ENCODE measurements at places on chromosomes 3 and 15.
A peak's percentile ranks its signal among the peaks of the same experiment; 100 is the strongest.

- no peak for DNase-seq
Measured at GRCh38 chr3:196782511-196782910, 42.9 kb downstream of the PAK2 start.

DNA sequence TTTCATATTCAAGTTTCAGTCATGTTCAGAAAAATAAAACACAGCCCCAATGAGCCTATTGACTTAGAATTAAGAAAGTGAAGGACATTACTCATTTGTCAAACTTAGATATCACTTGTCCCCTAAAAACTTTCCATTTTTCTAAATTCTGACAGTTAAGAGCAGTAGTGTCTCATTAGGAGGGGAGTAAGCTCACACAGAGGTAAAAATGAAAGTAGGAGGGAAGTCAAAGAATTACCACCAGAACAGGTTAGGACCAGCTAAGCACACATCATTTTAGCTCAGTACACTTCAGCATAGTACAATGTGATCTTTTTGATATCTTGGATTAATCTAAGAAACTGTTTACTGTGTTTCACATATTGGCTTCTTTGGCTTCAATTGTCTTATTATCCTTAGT is 64.3 kb downstream of the OSTN start:
- DNase-seq: no peak

DNA sequence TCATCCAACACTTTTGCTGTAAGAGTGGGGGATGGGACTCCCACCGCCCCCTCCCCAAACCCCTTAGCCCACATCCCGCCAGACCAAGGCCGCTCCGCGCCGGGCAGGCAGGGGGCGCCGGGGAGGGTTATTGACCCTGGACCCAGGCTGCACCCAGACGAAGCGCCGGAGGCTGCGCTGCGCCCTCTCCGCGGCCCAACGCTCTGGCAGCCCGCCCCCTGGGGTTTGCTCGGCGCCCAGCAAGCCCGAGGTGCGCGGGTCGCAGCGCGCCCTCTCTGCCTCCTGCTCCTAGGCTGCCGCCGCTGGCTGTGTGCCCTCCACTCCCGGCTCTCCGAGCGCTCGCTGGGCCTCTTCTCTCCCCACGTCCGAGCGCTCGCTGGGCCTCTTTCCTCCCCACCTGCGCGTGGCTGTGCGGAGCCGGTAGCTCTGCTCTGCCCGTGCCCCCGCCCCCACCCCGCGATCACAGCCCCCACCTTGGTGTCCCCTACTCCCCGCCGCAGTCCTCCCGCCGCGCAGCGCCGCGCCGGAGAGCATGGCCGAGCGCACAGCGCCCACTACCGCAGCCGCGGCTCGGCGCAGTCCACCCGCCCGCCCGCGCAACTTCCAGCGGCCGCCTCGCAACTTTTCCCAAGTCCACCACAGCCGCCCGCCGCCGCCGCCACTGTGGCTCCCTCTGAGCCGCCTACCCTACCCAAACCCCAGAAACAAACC is 1.2 kb downstream of the MECOM start:
- DNase-seq: no peak

DNA sequence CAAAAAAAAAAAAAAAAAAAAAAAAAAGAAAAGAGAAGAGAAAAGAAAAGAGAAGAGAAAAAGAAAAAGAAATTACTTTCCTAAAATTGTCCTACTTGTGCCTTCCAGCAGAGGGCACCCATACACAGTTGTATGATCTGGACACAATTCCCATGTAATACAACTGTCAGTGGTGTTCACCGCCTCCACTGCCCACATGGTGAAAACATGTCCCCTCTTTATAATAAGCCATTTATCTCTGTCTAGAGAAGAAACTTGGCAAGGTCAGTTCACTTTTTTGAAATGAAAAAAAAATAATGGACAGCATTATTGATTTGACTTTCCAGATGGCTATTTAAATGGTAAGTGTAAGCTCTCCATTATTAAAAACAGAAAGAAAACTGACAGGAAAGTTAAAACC is 459.4 kb downstream of the GBE1 start:
- no peak for DNase-seq

- DNase-seq: no peak
Measured at GRCh38 chr3:124856677-124857076, 30.5 kb downstream of the ITGB5 start.

- no peak for DNase-seq
Measured at GRCh38 chr15:81534124-81534523, 160.1 kb upstream of the TMC3 start.

DNA sequence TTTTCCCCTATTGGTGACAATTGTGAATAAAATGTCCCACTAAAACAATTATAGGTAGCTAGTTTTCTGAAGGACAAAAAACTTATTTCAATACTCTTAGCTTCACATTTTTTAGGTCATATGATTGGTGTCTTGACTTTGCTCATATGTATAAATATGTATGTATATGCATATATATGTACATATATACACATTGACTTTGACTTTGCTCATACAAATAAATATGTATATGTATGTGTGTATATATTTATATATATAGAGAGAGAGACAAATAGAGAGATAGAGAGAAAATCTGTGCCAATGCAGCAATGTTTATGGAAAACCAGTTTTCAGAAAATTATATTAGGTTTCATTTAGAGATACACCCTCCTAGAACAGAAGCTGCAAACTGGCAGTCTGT is 5.7 kb downstream of the MDFIC2 start:
- no peak for DNase-seq

- no peak for DNase-seq
Measured at GRCh38 chr3:1026395-1026794, 66.4 kb upstream of the CNTN6 start.

GRCh38 chr3:139764069-139764905 is 86.5 kb upstream of the NMNAT3 start:
- no peak for DNase-seq

- no peak for DNase-seq
Measured at GRCh38 chr15:73986055-73986775, 5.9 kb downstream of the STOML1 start.

GRCh38 chr15:80613762-80614365 is 81.2 kb upstream of the ABHD17C start:
- DNase-seq: no peak

DNA sequence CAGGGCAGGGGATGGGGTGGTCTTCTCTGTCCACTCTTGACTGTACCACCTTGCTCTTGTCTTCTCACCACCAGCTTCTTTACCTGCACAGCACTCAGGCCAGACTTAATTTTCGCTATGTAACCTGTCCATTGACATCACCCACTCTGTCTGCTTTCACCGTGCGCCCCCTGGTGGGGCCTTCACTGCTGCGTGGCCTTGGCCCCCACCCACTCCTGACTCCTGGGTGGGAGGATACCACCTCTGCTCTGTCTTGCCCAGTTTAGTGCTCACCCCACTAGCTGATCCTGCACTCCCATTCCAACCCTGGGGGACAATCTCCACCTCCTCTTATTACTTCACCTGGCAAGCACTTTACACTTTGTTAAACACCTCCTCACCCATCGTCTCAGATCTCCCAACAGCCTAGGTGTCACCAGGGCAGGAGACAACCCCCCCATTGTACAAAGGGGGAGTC is 17.7 kb downstream of the PTH1R start:
- peak; percentile 72 for DNase-seq

GRCh38 chr3:145719114-145719513 is 441.9 kb downstream of the PLOD2 start:
- no peak for DNase-seq
